ENCODE measurements at places on chromosomes 7 and 10.

- no peak for DNase-seq
Measured at GRCh38 chr10:78301481-78301880, 267.8 kb downstream of the RPS24 start.

- DNase-seq = no peak
Measured at GRCh38 chr7:2710286-2710655, 22.3 kb downstream of the AMZ1 start.

DNA sequence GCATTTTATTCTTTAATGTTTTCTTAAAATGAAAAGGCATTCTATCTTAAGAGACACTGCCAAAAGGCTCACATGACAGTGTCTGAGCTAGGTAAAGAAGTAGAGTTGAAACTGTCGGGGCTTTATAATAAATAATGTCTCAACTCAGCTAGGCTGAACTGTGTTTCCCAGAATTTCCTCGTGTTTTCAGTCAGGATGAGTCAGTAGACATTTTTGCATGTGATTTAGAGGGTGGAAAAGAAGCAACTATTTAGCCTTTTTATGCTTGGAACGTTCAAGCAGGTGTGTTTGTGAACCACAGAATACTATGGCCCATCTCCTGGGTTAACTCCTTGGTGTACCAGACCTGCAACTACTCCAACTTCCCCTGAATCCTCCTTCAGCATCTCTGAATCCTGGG lies 23.4 kb upstream of the LIPA start:
- no peak for DNase-seq

- DNase-seq = no peak
Measured at GRCh38 chr10:100349087-100349486, 2.1 kb downstream of the SCD start.

GRCh38 chr10:14879928-14880193 lies 1.2 kb downstream of the SUV39H2 start:
- DNase-seq = no peak

DNA sequence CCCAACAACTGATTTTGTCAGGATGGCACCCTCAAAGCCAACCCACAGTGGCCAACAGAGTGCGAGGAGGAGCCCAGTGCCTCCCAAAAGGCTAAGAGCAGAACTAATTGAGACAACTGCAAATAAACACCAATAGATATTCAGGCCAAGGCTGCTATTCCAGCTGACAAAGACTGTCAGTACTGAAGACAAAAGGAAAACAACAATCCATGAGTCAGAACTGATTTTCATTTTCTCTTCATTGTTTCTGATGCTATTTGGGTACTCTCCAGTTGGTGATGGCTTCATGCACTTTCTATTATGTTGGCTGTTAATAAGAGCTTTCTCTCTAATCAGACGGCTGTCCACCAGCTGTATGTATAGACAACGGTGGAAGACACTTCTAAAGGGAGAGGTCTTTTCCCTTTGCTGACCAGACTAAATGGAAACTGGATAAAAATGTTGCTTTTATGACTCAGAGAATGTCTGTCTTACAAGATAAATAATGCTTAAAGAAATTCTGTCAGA lies 515.9 kb downstream of the PARD3 start:
- no peak for DNase-seq

DNA sequence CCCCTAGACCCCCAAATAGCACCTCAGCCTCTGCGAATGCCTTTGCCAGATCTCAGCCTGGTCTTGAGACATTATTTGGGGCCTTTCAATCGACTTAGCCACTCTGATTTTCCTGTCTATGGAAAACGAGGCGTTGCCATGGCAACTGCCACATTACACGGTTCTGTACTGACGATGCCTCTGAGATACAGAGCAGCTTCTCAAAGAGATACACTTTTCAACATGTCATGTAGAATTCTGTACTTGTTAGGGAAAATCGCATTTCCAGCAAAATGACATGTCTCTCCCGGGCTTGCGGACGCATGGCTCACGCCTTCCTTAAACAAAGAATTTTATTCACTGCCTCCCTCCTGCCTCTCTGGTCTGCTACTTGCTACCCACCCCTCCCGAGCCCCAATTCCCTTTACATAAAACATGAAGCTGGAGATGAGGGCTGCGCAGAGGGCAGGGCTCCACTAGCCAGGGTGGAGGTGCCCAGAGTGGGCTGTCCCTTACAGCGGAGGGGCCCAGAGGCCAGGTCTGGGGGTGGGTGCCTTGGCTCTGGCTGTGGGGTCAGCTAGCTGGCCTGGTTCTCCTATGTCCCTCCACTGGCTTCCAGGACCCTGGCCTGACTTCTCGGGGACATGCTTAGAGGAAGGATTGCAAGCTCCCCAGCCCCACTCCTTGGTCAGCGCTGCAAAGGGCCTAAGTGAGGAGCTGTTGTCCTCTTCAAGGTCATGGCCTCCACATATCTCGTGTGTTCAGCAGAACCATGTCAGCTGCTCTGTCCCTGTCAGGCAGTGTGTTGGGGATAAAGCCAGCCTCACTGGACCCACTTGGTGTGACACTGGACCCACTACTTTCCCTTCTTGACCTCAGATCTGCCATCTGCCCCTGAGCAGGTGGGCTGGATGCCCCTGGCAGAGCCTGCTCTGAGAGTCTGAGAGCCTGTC lies 342.5 kb downstream of the RPS24 start:
- DNase-seq = no peak

DNA sequence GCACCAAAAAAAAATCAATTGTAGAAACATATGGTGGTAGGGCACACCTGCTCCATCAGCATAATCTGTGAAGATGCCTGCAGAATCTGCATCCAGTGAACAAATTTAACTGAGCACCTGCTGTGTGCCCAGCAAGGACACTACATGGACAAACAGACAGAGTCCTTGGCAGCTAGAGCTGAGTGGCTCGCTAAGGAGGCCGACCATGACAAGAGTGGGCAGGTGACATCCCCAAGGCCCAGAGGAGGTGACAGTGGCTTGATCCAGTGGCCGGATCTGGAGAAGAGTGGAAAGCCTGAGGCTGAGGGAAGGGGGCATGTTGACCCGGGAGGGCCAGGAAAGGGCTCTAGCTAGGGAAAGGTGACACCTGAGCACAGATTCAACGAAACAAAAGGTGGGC lies 68.1 kb downstream of the MAD1L1 start:
- DNase-seq = no peak
